ENCODE measurements at places on chromosomes 5 and 9.
A peak's percentile ranks its signal among the peaks of the same experiment; 100 is the strongest.

GRCh38 chr9:36441966-36442365 is 41.9 kb upstream of the RNF38 start:
- no peak for DNase-seq

DNA sequence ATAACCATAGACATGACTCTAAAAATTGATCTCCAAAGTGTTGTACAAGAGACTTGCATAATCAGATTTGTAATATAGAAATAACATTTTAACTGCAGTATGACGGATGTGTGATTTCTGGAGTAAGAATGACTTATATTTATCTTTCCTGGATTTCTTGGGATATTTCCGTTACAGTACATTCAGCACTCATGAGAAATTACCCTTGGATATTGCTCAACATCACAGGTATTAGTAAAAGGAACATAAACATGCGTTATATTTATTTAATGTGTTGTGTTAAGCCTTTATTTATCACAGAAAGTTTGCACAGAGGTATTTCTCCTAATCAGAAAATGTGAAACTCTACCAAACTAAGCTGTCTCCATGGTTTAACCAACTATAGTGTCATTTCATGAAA is 1823.9 kb upstream of the C9orf72 start:
- no peak for DNase-seq

- DNase-seq = no peak
Observed at GRCh38 chr5:167623354-167623753, 668.1 kb upstream of the WWC1 start.

- no peak for DNase-seq
Observed at GRCh38 chr5:105924366-105924765, 1746.4 kb downstream of the EFNA5 start.

GRCh38 chr9:125434986-125435775 is 173.6 kb downstream of the GAPVD1 start:
- no peak for DNase-seq

DNA sequence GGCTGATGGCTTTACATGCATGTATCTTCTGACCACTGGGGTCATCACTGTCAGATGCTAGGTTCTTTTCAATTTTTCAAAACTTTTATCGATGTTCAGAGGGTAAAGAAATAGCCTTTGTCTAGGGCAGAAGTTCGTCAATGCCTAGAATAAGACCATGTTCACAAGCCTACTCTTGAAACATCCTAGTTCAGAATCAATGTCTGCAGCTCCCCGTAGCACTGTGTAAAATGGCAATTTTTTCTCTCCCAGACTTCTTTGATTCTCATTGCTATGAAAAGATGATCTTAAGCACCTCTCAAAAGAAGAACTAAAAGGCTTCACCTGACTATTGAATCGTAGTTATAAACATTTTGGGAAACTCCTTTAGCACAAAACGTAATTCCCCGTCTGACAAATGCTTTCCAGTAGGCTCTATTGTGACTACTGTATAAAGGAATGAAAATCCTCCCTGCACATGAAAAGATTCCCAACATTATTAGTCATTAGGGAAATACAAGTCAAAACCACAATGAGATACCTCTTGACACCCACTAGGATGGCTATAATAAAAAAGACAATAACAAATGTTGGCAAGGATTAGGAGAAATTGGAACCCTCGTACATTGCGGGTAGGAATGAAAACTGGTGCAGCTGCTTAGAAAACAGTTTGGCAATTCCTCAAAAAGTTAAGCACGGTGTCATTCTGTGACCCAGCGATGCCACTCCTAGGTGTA is 263.5 kb downstream of the ARHGAP26 start:
- DNase-seq = no peak

DNA sequence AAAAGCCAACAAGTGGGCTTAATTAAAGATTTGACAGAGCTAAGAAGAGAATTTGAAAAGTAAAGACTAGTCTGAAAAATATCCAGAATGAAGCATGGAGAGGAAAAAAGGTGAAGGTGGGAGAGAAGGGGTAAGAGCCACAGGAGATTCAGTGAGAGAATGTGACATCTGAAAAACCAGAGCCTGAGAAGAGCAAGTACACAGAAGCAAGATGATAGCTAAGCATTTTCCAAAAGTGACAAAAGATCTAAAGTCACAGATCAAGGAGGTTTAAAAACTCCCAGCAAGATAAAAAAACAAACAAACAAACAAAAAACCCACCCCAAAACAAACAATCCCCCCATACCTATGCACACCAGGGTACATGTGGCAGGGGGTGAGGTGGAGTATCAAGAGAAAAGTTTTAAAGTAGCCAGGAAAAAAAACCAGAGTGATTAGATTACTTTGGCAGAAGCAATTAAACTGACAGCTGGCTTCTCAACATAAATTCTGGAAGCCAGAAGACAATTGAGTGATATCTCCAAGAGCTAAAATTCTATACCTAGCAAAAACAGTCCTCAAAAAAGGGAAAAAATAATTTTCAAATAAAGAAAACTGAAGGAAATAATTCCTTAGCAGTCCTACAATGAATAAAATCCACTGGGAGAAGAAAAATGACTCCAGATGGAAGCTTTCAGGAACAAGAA is 111.4 kb downstream of the RAPGEF6 start:
- no peak for DNase-seq

DNA sequence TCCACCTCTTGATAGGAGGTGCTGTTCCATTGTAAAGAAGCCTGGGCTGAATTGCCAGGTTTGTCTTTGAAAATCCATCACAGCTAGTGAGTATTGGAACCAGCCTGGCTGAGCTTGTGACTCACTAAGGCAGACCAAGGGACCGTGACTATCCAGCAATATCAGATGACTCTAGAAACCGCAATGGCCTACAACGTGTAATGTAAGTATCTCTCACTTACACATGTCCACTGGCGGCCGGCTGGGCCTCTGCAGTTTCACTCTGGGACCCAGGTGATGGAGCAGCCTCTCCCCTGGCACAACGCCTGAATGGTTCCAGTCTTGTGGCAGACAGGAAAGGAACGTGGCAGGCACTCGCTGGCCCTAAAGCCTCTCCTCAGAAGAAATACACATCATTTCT is 3.1 kb upstream of the HRH2 start:
- no peak for DNase-seq

GRCh38 chr9:35604578-35605350 is at the start of gene TESK1:
Gene TESK1, plus strand, starts transcription at chr9:35605262. Its CDS starts 358 bp downstream, at chr9:35605620.
- DNase-seq = peak; percentile 73

DNA sequence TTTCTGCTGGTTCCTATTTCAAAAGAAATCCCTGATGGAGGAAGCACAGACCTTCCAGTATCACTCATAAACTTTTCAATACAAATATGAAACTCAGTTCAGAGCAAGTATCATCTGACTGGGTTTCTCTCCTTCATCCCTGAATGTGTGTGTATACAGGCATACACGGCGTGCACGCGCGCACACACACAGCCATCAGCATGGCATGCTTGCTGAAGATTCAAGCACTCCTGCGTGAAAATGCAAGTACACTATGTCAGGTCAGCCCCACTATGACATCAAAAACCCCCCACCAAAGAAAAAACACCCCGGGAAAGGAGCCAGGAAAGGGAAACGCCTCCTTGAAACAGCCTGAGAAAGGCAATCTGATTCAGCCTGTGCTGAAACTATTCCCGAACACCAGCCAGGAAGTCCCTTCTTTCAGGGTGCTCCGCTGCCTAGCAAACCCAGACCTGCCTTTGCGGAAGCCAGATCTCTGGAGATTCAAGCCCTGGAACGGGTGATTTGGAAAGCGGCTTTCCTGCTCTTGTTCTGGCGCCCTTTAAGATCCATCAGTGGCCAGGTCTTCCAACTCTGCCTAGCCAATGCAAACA is 831 bp downstream of the KLHL3 start:
- DNase-seq = no peak
